HS-5 (cell line): ENCODE measurements at places on chromosomes 3 and 15.

GRCh38 chr3:113747283-113748046, 630 bp downstream of the ATP6V1A start:
- no peak for DNase-seq

DNA sequence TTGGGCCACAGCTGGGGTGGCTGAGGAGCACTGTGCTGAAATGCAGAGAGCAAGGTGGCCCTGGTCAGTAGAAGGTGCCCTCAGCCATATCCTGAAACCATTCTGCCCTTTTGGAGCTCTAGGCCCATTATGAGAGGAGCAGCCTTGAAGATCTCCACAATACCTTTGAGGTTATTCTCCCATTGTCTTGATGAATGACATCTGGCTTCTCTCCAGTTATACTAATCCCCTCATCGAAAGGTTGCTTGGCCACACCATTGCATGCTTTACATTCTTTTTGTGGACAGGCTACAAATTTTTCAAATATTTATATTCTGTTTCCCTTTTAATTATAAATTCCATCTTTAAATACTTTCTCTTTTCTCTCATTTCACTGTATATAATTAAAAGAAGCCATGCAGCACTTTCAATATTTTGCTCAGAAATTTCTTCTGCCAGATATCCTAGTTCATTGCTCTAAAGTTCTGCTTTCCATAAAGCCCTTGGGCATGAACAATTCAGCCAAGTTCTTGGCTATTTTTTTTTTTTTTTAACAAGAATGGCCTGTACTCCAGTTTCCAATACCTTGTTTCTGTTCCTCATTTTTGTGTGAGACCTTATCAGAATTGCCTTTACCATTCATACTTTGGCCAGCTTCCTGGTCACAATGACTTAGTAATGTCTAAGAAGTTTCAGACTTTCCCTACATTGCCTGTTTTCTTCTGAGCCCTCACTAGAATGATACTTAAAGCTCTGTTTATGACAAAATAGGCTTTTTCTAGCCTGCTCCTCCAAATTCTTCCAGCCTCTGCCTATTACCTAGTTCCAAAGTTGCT, 138.9 kb upstream of the SGO1 start:
- DNase-seq, result no peak

DNA sequence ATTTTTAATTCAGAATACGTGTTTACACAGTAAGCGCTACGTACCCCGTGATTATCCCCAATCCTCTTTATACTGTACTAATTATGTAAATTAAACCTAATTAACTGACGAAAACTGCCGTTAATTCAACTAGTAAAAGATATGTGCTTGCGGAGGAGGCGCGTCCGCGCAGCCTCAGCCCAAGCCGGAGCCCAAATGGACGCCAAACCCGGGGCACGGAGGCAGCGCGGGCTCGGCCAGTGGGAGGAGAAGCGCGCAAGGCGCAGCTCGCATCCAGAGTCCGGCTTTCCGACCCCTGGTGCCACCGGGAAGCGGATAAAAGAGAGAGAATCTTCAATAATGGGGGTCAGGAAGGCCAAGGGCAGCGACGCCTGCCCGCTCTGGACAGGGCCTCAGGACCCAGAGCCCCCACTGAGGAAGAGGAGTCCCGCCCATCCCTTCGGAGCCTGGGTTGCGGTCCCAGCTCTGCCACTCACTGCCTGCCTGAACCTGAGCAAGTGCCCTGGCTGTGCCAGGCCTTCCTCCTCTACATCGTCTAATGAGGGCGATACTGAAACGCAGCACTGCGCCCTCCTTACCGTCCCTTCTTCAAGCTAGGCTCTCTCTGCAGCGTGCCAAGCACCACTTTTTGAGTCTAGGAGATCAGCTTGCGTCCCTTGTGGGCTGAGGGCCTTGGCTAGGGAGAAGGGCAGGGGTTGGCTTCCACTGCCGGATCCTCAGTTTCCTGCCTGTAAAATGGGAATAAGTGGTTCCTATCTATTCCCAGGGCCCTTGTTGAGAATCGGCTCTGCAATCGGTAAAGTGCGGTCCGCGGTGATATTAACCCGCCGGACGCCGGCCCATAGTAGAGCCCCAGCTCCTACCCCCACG, 5.0 kb upstream of the SKOR1 start:
- no peak for DNase-seq

GRCh38 chr3:139574026-139574947, 34.7 kb upstream of the RBP1 start:
- DNase-seq, result no peak

- DNase-seq, result no peak
These were observed 125.4 kb downstream of the TP63 start for GRCh38 chr3:189756582-189757078.
